Stimulated activated naive CD4-positive, alpha-beta T cell treated with Interleukin-2 at 50 U/mL for 16 hours (primary cell): ENCODE measurements at places on chromosomes 3 and 15.

DNA sequence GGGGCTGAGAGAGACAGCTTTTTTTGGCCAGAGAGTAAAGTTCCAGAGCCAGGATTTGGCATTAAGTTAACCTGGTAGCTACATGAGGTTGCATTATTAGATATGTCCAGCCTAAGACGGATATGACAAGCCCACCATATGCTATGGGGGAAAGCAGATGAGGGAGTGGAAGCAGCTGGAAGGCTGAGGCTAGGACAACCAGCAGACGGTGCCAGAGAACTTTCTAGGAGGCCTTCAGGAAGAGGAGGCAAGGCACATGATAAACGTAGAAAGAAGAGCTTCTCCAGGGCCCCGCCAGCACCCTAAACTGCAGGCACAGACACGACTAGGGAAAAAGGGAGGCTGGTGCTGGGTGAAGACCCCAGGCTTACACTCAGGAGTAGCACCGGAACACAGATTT is 87.0 kb downstream of the CTNNB1 start:
- no peak for DNase-seq

DNA sequence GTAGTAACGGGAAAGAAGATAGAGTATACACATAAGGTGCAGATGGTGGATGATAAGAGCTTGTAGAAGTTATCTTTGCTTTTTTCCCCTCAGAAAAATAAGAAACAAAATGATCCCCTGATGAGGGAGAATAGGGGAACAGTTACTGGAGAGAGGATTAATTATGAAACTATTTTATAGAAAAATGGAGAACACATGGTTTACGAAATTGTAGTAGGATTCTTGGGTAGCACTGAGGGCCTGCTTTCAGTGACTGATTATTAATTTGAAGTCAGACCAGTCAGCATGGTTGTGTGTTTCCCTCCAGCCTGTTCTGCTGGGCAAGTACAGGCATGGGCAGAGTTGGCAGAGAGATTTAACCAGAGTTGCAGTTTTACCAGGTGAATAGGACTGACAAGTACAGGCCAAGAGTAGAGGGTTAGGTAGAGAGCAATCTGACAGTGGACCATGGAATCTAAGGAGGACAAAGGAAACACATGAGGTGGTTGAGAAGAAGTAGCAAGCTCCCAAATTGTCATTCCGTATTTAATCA is 5.9 kb downstream of the SLC49A4 start:
- no peak for DNase-seq

DNA sequence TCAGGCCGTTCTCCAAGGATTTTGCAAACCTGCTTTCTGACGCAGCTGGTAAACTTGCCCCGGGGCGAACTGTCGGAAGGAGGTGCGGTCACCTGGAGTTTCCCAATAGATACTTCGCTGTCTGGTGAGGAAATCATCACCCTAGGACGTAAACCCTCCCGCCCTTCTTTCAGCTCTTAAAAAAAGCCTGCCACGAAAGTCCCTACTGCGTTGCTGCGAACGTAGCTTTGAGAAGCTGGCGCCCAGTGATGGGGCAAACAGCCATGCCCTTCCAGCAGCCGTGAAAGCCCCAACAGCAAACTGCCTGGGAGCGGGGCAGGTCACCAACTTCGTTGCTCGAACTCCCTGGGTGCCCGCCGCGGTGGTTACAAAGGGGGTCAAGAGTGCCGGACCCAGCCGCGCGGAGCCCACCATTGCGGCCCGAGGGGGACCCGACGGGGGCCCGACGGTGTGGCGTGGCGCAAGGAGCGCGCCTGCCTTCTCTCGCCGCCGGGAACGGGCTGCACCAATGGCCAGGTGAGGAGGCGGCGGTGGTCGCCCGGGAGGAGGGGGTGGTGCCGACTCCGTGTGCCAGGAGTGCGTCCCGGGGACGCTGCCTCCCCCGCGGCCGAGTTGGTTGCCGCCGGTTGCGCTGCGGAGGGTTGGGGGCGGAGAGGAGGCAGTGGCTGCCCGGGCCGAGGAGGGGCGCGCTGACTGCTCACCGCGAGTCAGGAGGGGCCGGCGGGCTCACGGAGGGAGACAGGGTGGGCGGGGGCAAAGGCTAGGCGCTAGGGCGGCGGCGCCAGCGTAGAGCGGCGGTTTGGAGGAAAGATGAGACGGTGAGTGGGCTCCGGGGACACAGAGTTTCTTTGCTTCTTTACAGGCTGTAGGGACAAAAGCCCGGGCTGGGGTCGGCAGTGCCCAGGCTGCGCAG is at the start of gene PHLDB2:
Gene PHLDB2 (plus strand): TSS at position 205 of the 913 bp plus-strand sequence. CDS start 24,813 bp downstream, outside the sequence.
- peak; percentile 55 for DNase-seq

GRCh38 chr3:98151241-98151640 is 4.0 kb downstream of the OR5H14 start:
- DNase-seq: no peak

- DNase-seq: no peak
Observed at GRCh38 chr3:30747771-30748281, 141.4 kb downstream of the TGFBR2 start.

DNA sequence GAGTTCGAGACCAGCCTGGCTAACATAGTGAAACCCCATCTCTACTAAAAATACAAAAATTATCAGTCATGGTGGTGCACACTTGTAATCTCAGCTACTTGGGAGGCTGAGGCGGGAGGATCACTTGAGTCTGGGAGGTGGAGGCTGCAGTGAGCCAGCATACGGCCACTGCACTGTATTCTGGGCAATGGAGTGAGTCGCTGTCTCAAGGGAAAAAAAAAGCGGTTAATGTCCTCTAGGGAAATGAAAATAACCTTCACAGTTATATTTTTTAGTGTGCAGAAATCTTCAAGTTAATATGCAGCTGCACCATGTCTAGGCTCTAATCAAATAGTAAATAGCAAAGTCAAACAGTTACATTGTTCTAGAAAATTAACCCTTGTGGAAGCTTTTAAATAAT is 14.8 kb downstream of the CEP19 start:
- DNase-seq: no peak

- no peak for DNase-seq
Observed at GRCh38 chr15:84818261-84819131, 1.3 kb downstream of the ALPK3 start.

DNA sequence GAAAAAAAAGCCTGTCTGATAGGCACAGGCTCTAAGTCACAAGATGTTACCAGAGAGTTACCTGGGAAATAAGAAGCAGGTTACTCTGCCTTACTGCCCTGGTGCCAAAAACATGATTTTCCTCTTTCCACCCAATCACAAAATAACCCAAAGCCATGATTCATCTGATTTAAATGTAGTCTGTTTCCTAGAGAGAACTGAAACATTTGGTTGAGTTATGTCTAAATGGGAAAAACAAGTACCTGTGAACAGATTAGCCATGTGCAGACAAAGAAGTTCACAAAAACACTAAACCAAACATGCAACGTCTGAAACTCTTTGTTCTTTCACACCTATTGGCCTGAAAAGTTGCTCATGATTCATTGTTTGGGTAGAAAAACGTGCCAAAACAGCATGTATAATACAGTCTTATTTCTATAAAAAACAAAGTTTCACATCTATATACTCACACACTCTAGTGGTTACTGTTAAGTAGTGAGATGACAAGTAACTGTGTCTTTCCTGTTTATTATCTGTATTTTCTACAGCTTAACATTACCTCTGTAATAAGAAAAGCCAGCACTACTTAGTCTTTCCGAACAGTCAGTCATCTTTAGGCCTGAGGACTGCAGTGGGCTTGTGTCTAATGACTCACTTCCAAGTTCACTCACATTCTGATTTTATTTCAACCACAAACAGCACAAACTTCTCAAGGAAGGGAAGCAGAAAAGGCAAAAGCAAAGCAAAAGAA is 30.2 kb downstream of the FAM174B start:
- DNase-seq: no peak

DNA sequence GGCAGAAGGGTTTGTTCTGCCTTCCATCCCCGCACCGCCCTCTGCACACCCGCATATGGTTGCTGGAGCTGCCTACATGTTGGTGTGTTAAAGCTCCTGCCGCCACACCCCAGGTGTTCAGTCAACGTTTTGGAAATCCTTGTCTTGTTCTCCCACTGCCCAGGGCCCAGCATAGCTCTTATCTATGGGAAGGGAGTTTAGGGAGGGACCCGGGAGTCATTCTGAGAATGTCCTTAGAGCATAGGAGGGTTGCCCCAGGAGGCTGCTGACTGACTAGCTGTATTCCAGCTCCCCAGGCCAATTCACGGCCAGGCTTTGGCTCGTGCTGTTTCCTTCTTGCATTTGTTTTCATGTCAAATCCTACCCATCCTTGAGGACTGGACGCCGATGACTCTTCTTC is 46.8 kb downstream of the MAGEF1 start:
- no peak for DNase-seq

DNA sequence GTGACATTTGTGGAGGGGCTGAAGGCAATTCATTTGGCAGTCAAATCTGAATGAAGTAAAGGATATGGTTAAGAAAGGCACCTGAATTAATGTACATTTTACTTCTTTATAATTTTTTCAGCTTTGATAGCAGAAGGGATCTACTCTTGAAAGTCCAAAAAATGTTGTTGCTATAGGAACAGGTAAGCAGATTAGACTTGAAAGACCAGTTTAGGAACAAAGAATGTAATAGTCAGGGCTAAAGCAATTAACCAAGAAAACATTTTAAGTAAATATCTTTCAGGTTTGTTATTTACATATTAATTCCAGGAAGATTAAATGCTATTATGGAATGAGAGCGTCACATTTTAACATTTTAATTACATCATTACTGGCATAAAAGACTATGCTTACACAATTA is 1.1 kb downstream of the ATP13A4 start:
- DNase-seq: no peak

DNA sequence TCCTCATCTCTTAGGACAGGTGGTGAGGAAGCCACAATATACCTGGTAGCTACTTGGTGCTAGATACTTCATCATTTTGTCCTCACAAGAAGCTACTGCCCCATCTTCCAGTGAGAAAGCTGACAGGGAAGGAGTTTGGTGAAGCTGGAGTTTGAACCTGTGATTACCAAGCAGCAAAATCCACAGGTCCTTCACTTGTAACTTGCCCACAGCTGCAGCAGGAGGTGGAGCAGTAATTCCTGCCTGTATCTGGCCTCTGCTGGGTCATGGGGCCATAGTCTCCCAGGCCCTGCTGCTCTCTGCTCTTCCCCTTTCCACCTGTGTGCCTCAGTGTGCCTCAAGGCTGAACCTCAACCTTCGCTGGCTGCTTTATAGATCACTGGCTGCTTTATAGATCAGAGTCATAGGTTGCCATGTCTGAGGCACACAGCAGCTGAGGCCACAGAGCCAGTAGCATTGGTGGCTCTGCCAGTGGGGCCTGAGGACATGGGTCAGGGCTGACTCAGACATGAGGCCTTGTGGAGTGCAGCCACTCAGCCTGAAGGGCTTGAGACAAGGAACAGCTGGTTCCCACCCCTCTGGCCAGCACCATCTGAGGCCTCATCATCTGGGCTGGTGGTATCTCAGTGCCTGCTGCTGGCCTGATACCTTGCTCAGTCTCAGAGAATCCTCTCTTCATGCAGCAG is 11.1 kb upstream of the CHRNB4 start:
- DNase-seq: no peak
